ENCODE measurements at places on chromosomes 16 and 17. TPM values are rescaled to one million over a fixed set of nuclear protein-coding genes. Genes with fewer than 3 reads are reported as not detected.

DNA sequence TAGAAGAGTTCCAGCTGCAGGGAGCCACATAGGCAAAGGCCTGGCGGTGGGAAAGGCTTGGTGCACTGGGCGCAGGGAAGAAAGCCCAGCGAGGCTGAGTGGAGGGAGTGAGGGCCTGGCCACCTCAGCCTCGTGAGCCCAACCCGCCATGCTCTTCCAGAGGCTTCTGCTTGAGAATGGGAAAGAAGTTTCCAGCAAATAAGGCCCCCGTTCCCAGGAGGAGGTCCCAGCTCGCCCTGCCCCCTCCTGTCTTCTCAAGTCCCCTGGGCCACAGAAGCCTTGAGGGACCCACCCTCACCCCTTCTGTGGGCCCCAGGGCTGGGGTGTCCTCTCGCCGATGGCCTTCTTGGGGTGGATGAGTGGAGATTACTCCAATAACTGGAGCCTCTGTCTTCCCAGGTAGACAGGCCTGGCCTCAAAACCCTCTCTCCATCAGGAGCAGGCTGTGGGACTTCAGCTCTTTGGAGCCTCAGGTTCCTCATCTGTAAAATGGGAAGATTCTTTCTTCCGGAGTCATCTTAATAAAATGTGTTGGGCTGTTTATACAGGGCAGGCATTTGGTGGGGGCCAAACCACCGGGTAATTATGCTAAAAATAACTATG lies 933 bp upstream of the SNN start:
- no peak for DNase-seq

- DNase-seq = no peak
Observed at GRCh38 chr17:73197161-73197560, 4.3 kb downstream of the COG1 start.

GRCh38 chr17:37019117-37019740 lies 70.5 kb downstream of the AATF start:
- DNase-seq = no peak

- no peak for DNase-seq
Observed at GRCh38 chr17:33385133-33385532, 92.0 kb upstream of the ASIC2 start.

DNA sequence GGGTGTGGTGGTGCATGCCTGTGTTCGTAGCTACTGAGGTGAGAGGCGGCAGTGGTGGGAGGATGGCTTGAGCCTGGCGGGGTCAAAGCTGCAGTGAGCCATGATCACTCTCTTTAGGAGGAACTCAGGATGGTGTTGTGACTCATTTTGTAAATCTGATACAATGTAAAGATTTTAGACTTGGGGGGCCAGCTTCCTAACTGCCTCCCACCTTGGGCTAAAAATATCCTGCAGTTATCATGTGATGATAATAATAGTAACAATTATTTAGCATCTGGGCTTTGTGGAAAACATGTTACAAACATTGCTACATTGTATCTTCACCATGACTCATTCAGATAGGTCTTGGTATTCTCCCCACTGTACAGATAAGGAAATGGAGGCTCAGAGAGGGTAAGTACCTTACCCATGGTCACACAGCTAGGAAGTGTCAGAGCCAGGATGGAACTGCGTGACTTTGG lies 7.4 kb downstream of the CTNS start:
- DNase-seq = no peak

The SLFN14 gene
- 0.07 TPM for total RNA-seq
